Transverse colon (tissue), 4 donors: ENCODE measurements at places on chromosomes 13 and 19. TPM values are rescaled to one million over a fixed set of nuclear protein-coding genes. Genes with fewer than 3 reads are reported as not detected.
A peak's percentile ranks its signal among the peaks of the same experiment; 100 is the strongest.

GRCh38 chr13:49976314-49977258 is 20.3 kb upstream of the TRIM13 start:
- DNase-seq: peak; percentile 81

ZNF816 gene
- 150 TPM for total RNA-seq

FBXL3 gene
- 23.1 TPM for total RNA-seq

SPACA6 gene
- total RNA-seq: 25.1 TPM

DNA sequence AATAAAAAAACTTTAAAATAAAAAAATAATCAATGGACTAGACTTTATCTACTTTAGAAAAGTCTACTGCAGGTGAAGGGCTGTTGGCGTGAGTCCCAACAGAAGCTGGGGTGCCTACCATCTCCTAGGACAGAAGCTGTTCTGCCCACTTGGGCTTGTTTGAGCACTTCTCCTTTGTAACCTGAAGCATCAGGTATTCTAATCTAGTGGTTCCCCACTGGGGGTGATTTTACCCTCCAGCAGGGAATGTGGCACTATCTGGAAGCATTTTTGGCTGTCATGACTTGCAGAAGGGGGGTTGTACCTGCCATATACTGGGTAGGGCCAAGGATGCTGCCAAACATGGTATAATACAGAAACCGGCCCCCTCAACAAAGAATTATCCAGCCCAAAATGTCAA is 16.2 kb upstream of the DOCK9 start:
- no peak for DNase-seq

GRCh38 chr19:31100206-31100590 is 249.0 kb downstream of the TSHZ3 start:
- DNase-seq: no peak

DNA sequence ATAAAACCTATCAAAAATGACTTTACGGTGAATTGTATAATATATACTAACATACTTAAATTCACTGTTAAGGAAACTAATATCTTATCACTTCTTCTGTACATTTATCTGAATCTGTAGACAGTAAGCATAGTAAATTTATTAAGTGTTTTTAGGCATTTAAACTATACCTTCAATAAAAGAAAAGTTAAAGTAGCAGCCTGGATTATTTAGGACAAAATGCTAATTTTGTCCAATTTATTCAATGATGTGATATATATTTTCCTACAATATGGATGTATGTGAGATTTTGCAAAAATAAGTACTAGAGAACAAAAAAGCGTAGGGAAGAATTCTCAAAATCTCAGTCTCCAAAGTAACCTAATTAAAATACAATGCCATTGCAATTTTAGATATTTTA is 299.9 kb downstream of the GPC5 start:
- DNase-seq: no peak

GRCh38 chr19:51114087-51114729 is 6.0 kb upstream of the CTU1 start:
- no peak for DNase-seq

CACNG8 gene
- total RNA-seq: not detected

VSTM2B gene
- not detected for total RNA-seq

DNA sequence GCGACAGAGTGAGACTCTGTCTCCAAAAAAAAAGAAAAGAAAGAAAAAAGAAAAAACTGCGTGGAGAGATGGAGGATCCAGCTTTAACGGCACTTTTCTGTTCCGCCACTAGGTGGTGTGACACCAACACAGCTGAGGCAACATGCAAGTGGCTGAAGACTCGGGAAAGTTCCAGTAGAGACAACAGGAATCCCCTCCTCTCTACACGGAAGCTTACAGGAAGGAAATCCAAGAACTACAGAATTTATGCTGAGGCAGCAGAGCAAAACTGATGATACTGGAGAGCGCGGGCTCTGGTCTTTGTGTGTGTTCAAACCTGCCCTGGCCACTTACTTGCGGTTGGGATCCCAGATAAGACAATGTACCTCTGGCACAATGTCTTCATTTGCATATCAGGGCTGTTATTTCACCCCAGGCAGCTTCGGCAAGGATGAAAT is 9.9 kb downstream of the RANBP3 start:
- peak; percentile 69 for DNase-seq

WDR88 gene
- total RNA-seq: not detected

DNA sequence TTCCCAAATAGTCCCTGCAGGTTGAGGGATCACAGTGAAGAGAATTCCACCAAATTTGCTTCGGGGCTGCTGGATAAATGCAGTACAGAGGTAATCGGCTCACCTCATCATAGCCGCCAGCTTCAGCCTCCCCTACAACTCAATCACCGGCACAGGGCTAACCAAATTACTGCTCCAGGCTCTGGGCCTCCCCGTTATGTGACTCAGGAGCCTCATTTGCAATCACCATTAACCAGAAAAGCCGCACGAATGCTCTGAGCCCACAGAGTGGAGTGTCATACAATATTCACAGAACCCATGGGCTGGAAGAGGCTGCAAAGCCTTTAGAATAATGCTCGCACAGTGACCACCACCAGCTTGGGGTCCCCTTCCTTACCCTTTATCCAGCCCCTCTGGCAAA is 4.9 kb downstream of the SIAH3 start:
- no peak for DNase-seq

- no peak for DNase-seq
These were observed 14.6 kb upstream of the NCCRP1 start for GRCh38 chr19:39182174-39182505.

DNA sequence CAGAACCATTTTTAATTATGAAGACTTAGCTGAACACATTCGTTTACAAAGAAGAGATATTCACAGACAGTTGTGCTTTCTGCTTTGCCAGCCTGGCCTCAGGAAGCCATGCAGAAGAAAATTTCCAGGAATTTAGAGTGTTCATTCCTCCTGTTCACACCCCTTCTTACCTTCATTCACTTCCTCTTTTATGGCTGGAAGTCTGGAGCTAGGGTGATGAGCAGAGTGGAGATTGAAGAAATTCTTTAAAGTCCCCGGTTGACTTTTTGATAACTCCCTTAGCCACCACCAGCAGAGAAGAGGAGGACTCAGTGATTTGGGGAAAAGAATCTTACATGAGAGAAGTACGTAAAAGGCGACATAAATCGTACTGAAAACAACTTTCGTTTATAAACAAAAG is 263.6 kb upstream of the TSHZ3 start:
- no peak for DNase-seq

GRCh38 chr19:28794301-28794700 is 418.6 kb downstream of the UQCRFS1 start:
- no peak for DNase-seq

DNA sequence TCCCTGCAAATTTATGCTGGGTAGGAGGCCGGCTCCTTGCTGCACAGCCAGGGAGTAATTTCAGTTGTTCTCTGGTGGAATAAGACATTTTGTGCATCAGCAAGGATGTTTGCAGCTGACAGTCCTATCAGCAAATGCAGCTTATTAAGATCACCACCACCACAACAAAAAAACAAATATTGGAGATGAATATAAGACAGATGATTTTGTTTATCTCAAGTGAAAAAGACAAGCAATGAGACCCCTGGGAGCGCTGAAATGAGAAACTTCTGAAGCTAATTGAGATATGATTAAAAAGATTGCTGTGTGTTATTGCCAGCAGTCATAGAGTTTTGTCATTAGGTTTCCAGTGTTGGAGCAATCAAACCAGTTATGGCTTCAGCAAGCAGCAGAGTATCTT is 505.6 kb downstream of the GPC6 start:
- no peak for DNase-seq

COX6B2 gene
- 4.0 TPM for total RNA-seq

DNA sequence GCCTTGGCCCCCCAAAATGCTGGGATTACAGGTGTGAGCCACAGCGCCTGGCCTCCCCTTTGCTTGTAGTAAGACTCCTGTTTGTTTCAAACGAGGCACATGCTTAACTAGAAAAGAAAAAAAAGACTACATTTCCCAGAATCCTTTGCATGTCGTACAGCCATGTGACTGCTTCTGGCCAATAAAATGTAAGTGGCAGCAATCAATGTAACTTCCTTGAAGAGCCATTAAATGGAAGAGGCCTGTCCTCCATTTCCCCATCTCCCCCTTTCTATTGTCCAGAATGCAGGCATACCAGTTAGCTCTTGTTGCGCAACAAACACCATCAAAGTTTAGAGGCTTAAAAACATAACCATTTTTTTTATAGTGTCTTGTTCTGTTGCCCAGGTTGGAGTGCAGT is 10.4 kb upstream of the GPR32 start:
- DNase-seq: no peak

DNA sequence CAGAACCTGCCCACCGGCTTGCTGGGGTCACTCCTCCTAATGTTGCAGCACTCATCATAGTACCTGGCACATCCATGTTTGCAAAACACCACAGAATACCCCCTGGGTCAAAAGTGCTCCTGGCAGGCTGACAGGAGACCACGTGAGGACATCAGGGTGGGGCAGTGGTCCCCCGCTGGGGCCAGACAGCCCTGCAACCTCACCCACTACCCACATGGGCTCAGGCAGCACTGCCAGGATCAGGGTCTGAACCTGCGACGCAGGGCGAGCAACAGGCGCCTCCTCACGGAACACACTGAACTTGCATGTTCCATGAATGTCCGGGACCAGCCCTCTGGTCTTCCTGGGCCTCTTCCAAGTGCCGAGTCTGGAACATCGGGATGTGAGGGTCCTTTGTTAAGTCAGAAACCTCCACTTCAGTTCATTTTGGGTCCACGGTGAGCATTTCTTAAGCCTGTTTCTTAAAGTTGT is 1.4 kb upstream of the SLC7A9 start:
- no peak for DNase-seq

DNA sequence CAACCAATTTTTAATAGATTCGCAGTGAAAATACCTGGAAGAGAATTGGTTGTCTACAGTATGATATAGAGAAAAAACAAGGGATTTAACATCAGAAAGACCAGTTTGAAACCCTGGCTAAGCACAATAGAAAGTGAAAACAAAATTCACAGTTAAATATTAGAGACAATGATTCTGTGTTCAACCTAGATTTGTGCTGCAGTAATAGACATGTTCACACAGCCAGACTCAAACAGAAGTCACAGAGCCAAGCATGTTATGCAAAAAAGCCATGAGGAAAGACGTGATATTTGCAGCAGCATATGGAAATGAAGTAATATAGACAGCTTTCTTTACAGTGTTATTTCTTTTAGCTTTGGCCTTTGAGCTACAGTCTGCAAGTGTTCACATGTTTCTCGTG is 48.1 kb downstream of the SCEL start:
- no peak for DNase-seq

NPAS1 gene
- 0.55 TPM for total RNA-seq

DNA sequence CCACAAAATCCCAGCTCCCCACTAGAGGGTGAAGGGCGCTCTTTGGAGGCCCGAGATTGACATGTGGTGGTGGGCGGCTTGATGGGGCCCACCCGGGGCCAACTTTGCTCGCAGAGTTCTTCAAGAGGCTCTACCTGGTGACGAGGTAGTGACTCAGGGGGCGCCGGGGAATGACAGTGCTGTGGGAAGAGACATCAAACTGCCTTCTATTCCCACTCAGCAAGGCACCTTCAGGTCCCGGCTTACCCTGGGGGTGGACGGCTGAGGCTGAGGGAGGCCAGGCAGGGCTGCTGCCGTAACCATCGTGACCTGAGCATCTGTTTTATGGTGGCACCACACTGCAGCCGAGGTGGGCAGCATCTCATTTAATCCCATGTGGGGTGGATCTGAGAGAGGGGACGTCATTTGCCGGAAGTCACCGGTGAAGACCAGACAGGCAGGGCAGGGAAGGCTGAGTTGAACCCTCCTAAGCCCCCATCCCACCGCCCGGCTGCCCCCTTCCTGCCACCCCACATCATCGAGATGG is 1.6 kb downstream of the LINGO3 start:
- DNase-seq: no peak

DNA sequence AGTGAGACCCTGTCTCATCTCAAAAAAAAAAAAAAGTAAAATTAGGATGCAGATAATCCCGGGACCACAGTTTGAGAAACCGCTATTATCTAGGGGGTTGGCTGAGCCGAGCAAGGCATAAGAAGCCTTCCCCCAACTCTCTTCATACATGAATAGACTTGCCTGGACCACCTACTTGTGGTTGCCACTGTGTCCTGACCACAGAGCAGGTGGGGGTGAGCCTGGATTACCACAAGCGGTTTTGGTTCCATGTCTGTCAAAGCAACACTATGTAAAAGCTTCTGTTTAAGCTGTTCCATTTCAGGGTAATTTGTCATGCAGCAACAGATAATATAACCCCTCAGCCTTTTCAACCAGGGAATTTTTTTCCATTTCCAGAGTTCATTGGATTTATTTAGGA is 3.3 kb upstream of the NAPA start:
- peak; percentile 40 for DNase-seq

- no peak for DNase-seq
These were observed 484.5 kb downstream of the COG6 start for GRCh38 chr13:40139896-40140520.

- no peak for DNase-seq
These were observed 50.4 kb downstream of the NAA16 start for GRCh38 chr13:41361491-41361890.

FCER2 gene
- 10.1 TPM for total RNA-seq

DNA sequence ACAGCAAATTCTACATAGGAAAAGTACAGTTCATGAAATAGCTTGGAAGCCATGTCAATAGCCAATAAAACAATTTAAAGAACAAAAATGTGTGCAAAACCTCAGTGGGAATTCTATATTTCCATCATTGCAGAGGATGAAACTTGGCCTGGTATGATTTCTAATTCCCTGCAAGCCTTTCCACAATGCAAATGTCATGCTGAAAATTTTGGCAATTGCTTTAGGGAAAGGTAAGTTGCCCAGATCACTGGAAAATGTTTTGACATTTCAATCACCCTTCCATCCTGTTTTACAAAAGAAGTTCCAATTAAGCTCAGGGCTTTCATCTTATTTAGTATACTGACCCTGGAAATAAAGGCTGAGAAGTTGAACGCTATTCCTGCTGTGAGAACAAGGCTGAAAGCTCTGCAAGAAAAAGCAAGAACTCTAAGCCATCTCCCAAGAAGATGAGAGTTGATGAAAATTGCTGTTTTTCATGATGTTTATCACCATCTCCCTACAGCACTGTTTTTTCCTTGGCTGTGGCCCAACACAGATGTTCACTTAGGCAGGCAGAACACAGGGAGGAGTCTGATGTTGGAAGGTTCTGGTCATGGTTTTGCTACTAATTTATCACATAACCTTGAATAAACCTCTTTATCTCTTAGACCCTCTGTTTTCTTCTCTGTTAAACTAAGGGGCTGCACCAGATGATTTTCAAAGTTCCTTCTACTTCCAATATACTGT is 263.7 kb downstream of the KCTD12 start:
- no peak for DNase-seq

DNA sequence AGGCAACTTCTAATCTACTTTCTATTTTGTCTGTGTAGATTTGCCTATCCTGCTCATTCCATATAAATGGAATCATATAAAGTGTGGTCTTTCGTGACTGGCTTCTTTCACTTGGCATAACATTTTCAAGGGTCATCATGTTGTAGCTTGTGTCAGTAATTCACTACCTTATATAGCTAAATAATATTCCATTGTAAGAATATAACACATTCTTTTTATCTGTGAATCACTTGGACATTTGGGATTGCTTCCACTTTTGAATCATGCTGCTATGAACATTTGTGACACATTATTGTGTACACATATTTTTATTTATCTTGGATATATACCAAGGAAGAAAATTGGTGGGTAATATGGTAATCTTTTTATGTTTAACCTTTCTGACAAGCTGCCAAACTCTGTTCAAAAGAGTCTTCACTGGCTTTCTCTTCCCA is 89.0 kb upstream of the CSNK1A1L start:
- no peak for DNase-seq
